ENCODE measurements at places on chromosomes 16 and 17. TPM values are rescaled to one million over a fixed set of nuclear protein-coding genes. Genes with fewer than 3 reads are reported as not detected.

The KRTAP4-6 gene
- not detected for polyA plus RNA-seq

The MATCAP1 gene
- 32.5 TPM for polyA plus RNA-seq

The NPB gene
- polyA plus RNA-seq, result 0.40 TPM

The SULT1A1 gene
- 29.4 TPM for polyA plus RNA-seq

The HOXB2 gene
- 61.1 TPM for polyA plus RNA-seq

The ACSM3 gene
- 111 TPM for polyA plus RNA-seq

DNA sequence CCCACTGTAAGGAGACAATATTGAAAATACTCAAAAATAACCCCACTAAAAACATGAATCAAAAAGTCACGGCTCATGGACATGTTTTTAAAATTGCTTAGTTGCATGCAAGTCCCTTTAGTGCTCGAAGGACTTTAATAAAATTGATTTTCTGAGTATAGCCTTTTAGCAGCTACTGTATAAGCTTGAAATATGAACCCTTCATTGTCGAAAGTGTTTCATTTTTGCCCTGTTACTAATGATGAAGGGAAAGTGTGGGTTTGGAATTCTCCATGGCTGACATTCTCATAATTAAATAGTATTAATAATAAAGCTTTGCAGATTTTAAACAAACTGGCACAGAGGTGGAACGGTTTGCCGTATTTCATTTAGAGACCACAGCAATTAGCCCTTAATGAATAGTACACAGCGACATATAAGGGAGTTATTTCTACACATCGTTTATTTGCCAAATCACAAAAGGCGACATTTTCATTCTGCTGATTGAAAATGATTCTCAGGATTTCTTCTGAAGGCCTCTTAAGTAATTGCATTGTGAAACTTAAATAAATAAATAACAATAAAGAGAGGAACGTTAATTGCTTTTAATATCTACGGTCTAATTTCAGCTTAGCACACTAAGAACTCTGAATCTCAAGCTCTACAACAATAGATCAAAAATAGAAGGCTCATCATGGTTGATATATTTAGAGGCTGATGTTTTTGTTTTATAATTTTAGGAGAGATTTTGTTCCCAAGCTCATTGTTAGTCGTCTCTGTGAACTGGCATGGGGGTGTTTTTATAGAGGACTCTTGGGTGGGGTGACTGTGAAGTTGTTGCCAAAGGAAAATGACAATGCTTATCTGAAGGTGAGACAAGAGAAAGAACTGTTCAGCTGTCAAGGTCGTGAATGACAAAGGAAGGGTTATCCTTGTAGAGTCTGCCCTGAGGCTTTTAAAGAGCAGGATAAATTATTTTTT, 60.6 kb downstream of the IRX6 start:
- DNase-seq, result no peak

GRCh38 chr16:55372792-55373488, 48.9 kb downstream of the IRX6 start:
- no peak for DNase-seq

DNA sequence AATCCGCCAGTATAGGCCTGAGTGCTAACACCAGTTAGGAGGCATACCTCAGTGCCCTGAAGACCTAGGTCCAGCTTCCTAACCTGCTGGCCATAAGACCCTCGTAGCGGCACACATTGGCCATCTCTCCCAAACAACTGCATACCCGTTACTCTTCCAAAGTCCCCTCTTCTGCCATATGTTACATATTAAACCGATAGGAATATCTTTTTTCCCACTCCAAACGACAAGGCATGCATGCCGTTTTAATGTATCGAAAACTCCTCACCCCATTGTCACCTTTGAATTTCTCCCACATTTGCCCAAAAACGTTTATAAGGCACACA, 721 bp upstream of the AXIN2 start:
- DNase-seq, result no peak

- DNase-seq, result no peak
Measured at GRCh38 chr16:28610595-28611191, 849 bp upstream of the SULT1A1 start.

- DNase-seq, result no peak
Measured at GRCh38 chr17:30363715-30364202, 15.0 kb upstream of the CPD start.

DNA sequence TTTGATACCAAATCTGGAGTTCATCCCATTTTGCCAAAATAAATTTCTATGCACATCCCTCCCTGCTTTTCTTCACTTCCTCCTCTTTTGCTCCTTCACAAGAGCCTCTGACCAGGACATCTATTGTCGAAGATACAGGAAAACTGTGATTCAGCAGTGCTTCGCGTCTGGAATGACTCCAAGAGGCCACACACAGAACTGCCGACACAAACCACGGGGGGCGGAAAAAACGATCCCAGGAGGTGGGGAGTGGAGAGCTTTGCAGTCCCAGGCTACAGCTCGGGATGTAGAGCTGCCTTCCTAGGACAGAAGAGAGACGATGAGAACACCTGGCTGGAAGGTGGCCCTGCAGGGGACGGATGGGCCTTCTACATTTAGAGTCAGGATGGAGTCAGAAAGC, 102.8 kb downstream of the XYLT1 start:
- DNase-seq, result no peak

- DNase-seq, result no peak
Measured at GRCh38 chr17:34562387-34562786, 17.0 kb upstream of the TMEM132E start.

DNA sequence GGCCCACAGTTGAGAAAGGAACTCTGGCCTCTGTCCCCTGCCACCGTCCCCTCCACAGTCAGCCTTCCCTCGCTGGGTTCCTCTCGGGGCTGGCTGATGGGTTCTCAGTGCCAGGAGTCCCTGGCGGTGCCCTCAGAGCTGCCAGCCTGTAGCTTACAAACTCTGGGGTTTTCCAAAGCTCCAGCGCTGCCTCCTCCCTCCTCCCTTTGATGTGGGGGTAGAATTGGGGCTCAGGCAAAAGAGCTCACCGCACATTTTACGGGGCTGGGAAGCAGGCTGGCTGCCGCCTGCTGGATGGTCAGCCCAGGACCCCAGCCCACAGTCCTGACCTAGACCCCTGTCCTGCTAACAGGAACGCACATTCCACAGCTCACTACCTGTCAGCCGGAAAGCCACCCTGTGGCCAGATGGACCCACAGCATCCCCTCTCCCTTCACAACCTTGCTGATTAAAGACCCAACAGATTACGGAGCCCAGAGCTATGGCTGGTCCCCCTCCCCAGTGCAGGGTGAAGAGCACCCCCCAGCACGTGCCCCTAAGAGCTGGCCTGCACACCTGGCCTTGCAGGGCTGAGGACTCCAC, 6.0 kb downstream of the VASN start:
- DNase-seq, result no peak

Measured in right renal pelvis (tissue), 4 donors.